ENCODE measurements at places on chromosomes 16 and 17.

DNA sequence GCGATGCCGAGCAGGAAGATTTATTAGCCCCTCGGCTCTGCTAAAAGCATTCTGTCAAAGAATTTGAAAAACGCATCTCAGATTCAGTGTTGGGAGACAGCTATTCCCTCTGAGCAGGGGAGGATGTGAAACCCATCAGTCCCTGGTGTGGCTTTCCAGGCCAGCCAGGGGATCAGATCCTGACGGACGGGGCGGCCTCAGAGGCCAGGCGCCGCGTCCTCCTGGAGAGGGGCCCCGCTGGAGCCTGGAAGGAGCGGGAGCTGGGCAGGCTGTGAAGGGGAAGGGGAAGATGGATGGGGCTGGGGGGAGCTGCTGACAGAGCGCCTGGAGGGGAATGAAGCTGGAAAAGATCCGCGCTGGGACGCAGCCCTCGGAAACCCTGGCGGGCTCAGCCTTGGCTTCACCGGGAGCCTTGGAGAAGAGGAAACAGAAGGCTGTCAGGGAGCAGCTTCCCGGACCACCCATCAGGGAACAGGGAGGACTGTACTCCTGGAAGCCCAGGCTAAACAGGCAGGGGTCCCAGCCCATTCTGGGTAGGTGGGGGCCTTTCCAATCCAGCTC is 358.0 kb downstream of the C16orf95 start:
- no peak for DNase-seq

GRCh38 chr17:17852930-17853329 is 16.1 kb upstream of the SREBF1 start:
- DNase-seq = no peak

- no peak for DNase-seq
Measured at GRCh38 chr17:65072660-65073071, 16.1 kb upstream of the GNA13 start.

DNA sequence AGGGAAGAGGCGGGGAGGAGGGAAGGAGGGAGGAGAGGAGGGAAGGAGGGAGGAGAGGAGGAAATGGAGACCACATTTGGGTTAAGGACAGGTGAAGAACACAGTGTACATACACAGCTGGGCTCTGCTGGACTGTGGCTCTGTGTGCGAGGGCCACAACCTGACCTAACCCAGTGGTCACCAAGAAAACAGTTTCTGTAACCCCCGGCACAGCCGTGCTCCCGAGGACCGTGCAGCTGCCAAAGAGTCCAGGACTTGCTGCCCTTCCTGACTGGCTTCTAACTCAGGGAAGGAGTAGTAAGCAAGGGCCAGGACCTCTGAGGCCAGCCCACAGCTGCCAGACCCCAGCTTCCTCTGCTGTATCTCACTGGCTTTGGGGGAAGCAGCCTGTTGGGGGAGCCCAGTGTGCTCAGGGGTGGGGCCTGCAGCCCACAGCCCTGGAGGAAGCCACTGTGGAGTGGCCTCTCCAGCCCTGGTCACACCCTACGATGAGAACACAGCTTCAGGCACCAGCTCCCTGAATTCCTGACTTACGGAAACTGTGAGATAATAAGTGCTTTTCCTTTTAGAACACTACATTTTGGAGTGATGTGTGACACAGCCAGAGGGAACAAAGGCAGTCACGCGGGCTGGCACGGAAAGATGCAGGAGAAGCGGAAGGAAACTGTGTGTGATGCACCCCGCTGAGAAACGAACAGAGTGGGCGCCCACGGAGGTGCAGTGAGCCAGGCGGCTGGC is 32.3 kb downstream of the SLC7A5 start:
- no peak for DNase-seq

DNA sequence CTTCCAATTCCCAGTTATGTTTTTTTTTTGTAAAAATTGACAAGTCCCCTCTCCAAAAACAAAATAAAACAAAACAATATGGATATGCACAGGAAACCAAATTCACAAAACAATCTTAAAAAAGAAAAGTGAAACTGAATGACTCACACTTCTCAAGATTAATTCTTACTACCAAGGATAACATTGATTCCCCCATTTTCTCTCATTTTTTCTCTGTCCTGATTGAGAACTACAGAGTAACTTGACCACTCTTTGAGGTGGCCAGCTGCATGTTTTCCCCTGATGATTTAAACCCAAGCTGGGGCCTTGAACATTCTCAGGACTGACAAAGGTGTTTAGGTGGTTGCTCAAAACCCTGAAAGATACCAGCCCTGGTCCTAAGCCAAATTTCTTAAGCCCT is 149.0 kb downstream of the AHSP start:
- no peak for DNase-seq

GRCh38 chr17:48259694-48260291 is 152.2 kb downstream of the SNX11 start:
- DNase-seq = no peak

DNA sequence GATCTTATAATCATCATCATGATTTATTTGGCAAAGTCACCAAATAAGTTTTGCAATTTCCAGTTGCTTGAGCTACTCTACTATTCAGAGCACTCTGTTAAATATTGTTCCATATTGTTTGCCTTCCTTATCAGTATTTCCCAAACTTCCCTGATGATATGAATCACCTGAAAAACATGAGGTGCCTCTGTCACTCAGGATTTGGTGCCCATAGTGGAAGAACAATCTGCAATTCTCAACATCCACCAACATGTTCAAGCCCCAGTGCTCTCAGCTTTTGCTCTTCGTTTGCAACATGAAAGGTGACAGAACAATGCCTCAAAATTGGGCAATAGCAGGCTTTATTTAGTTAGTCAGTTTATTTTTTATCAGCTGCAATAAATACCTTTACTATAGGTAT is 28.6 kb upstream of the WSB1 start:
- DNase-seq = no peak

GRCh38 chr16:79370736-79371135 is 229.8 kb downstream of the MAF start:
- DNase-seq = no peak

All from Karpas-422 (cell line).